Stimulated activated CD8-positive, alpha-beta memory T cell treated with anti-CD3 and anti-CD28 coated beads, Interleukin-4, amount 100 ng/mL, for 1 hour (primary cell): ENCODE measurements at places on chromosomes 3 and 15.

DNA sequence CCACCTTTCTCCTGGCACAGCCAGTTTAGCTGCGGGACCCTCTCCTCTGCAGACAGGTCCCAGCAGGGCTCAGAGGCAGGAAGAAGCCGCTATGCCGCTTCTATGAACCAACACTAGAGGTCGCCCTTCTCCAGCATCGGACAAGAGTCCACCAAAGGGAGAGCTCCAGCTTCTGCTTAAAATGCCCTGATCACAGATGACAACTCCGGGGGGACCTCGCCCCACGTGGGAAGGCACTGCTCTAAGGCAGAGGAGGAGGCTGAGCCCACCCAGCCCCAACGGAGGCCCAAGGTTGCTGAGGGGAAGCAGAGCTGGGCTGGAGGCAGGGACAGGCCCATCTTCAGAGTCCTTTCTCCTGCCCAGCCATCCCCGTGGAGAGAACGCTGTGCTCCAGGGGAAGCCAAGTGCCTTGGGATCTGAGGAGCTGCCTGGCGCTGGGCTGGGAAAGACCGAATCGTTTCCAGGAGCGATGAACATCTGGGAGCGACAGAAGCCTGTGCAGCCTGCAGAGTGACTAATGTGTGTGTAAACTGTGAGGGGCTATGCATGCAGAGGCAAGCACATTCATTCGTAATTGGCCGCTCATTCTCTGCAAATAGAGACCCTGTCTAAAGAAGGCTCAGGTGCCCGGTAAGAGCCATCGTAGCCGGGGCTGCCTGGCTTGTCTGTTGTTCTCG is 43.5 kb upstream of the BDH1 start:
- peak; percentile 49 for DNase-seq

DNA sequence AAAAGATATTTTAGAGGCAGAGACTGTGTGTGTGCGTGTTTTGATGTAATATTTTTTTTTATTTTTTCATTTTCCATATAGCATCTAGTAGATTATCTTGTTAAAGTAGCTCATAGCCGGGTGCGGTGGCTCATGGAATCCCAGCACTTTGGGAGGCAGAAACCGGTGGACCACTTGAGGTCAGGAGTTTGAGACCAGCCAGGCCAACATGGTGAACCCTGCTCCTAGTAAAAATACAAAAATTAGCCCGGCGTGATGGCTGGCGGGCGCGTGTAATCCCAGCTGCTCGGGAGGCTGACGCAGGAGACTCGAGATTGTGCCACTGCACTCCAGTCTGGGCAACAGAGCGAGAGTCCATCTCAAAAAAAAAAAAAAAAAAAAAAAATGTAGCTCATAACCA is 1481.2 kb upstream of the CADM2 start:
- DNase-seq: no peak

DNA sequence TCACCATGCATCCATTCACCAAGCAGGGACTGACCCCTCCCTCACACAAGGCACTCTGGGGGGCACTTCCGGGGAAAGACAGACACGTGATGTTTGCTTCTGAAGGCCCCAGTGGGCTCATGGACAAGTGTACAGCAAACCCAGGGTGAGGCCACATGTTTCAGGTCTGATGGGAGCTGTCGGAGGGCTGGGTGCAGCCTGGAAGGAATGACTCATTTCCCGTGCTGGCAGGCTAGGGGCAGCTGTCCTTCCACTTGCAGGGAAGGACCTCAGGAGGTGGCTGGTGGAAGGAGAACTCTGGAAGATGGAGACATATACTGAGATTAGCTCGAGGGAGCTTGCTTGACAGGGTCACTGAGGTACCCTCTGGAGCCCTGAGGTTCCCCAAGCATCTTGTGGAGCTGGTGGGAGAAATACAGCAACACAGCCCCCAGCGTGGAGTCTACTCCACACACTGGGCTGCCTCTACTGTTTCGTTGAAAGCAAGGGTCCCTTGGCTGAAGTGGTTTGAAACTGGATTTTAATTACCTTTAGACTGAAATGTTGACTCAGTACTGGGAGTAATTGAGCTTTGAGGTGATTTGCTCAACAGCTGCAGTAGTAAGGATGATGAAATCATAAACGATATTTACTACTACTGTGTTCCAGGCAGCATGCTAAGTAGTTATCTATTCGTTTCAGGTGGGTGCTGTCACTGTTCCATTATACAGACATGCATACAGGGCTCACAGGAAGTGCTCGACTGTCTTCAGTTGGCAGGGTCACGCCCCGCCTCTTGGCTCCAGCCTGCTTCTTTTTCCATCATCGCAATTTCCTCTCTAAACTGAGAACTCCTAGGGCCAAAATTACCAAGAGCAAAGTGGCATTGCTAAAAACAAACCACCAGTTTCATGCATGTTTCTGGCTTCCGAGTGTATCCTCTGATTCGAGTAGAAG is 230.4 kb downstream of the ADAMTS17 start:
- DNase-seq: no peak

- no peak for DNase-seq
Observed at GRCh38 chr3:187025656-187026316, 95.5 kb downstream of the ST6GAL1 start.

GRCh38 chr15:38012894-38013293 is 78.5 kb downstream of the TMCO5A start:
- no peak for DNase-seq

GRCh38 chr15:36598529-36599177 is 19.2 kb downstream of the CDIN1 start:
- no peak for DNase-seq

DNA sequence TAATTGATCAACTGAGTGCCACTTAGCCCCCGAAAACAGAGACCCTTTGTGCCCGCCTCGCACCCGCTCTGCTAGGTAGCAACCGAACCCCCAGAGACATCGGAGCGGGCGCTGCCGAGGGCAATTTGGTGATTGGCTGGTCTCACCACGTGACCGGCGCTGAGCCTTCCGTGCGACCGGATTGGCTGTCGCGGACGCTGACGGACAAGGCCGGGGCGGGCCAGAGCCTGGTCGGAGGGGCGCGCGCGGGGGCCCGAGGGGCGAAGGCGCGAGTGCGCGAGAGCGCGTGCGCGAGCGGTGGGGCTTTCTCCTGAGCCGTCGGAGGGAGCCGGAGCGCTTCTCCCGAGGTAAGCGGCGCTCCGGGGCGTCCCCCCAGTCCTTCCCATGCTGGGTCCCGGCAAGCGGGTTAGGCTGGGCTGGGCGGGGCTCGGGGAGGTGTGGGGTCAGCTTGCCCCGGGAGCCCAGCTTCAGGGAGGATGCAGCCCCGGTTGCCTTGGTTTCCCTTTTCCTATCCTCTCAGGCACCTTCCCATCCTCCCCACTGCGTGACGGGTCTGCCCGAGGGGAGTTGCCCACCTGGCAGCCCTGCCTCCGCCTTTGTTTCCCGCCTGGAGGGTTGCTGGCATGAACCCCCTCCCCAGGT is at the start of gene TMEM108:
Gene TMEM108 (plus strand): TSS at position 303 of the 642 bp plus-strand sequence.
- DNase-seq: no peak

GRCh38 chr3:71723452-71724170 is 1.6 kb downstream of the EIF4E3 start:
- no peak for DNase-seq

DNA sequence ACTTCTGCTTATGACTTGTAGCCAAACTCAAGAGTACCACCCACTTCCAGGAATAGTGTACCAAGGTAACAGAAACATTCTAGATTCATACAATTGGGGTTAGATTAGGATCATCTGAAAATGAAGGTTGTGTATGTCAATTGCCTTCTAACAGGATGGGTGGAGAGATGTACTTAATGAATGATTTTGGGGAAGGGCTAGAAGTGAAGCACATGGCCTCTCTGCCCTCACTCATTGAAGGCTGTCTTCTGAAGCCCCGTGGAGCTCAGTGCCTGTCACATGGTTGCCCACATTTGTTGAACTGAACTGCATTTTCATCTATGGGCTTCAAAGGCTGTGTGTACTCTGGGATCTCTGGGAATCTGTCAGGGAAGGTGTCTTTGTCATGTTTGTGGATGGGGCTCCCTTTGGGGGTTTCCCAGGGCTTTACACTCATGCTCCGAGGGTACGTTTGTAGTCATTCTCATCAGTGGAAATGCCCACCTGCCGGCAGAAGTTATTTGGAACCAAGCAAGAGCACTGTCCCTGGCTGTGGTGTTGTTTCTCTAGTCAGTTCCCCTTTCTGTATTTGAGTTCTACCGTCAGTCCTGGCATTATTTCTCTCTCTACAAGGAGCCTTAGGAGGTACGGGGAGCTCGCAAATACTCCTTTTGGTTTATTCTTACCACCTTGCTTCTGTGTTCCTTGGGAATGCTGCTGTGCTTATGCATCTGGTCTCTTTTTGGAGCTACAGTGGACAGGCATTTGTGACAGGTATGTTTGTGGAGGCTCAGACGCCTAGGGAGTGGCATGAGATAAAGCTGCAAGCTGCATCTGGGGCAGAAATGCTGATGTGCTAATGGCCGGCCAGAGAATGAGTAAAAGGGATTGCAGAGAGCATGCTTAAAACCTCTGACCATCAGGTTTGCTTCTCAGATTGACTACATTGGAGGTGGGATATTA is 22.4 kb downstream of the CD86 start:
- DNase-seq: no peak

DNA sequence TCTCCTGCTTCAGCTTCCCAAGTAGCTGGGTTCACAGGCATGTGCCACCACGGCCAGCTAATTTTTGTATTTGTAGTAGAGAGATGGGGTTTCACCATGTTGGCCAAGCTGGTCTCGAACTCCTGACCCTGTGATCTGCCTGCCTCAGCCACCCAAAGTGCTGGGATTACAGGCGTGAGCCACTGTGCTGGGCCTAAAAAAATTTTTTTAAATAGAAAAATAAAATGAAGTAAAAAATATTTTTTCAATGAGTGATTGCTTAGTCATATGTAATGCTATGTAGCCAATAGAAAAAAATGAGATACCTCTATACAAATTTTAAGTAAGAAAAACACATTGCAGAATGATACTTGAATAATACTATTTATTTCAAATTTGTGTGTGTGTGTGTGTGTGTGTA is 27.9 kb upstream of the SLC30A4 start:
- DNase-seq: no peak

- DNase-seq: no peak
Observed at GRCh38 chr3:25916321-25916720, 126.4 kb downstream of the OXSM start.

DNA sequence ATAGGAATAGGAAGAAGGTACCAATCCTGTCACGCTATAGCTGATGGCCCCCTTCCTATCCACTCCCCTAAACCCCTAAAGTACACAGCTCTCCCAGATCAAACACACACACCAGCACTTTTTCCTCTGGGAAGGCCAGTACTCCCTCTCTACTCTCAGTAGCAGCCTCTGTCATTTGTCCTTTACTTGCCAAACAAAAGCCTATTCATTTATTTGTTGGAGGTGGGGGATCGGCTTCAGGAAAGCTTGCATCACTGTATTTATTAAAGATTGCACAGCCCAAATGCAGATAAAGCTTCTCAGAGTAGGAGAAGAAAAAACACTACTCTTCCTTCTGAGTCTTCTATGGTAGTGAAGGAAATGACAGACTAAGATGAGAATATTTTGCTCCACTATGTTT is 429.7 kb upstream of the RASGRP1 start:
- DNase-seq: no peak

- DNase-seq: no peak
Observed at GRCh38 chr3:55488398-55489055, 1.4 kb upstream of the WNT5A start.

GRCh38 chr3:173932624-173933023 is 535.1 kb downstream of the NLGN1 start:
- DNase-seq: no peak

DNA sequence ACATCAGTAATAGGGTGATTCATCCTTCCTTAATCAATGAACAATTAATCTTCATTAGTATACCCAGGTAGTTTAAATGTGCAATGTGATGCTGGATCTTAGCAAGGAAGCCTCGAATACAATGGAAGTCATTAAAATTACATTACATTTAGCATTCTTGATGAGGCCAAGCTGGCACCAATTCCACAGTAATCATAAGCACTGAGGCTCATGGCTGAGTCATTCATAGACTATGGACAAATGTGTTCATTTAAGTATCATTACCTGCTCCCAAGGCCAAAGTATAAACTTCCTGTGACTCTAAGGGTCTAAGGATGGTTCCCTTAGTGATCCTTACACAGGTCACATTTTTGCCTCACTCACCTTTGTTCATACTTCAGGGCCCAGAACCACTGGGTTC is 266.4 kb upstream of the CDIN1 start:
- no peak for DNase-seq

GRCh38 chr3:117524890-117525289 is 815.3 kb downstream of the TUSC7 start:
- no peak for DNase-seq

GRCh38 chr3:97497138-97497537 is 267.4 kb upstream of the ARL6 start:
- DNase-seq: no peak

GRCh38 chr15:36958606-36959005 is 141.7 kb downstream of the MEIS2 start:
- no peak for DNase-seq

DNA sequence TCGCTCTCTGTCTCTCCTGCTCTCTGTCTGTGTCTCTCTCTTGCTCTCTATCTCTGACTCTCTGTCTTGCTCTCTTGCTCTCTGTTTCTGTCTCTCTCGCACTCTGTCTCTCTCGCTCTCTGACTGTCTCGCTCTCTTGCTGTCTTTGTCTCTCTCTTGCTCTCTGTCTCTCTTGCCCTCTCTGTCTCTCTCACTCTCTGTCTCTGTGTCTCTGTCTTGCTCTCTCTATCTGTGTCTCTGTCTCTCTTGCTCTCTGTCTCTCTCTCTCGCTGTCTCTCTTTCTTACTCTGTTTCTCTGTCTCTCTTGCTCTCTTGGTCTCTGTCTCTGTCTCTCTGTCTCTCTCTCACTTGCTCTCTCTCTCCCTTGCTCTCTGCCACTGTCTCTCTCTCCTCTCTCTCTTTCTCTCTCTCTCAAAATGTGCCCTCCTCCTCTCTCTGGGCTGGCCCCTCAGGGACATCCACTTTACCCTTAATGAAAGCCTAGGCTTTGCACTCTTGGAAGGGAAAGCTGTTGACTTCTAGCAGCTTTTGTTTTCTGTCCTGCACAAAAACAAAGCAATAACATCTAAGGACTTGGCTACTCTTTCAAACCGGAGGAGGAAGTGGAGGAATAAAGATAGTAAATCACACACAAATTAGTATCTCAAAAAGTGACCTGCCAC is 73.9 kb upstream of the NR2E3 start:
- DNase-seq: no peak

GRCh38 chr3:33942483-33943150 is 144.2 kb downstream of the PDCD6IP start:
- no peak for DNase-seq

DNA sequence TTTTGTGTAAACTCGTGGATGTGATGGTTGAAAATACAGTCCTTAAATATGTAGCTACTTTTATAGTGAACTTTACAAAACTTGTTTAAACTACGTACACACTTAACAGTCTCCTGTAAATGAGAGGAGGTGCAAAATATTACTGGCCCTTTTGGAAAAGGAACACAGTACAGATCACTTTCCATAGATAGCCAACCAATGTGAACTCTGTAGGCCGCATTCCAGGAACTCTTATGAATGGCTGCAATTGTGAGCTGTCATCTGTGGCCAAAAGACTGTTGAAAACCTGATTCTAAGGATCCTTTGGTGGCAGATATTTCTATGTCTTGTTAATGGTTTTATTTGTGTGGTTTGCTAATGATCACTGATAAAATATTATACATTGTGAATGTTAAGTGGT is 6.2 kb downstream of the TSC22D2 start:
- no peak for DNase-seq
